ENCODE measurements at places on chromosomes 7 and 10.

- no peak for DNase-seq
Measured at GRCh38 chr10:42997151-42997848, 79.6 kb upstream of the RET start.

DNA sequence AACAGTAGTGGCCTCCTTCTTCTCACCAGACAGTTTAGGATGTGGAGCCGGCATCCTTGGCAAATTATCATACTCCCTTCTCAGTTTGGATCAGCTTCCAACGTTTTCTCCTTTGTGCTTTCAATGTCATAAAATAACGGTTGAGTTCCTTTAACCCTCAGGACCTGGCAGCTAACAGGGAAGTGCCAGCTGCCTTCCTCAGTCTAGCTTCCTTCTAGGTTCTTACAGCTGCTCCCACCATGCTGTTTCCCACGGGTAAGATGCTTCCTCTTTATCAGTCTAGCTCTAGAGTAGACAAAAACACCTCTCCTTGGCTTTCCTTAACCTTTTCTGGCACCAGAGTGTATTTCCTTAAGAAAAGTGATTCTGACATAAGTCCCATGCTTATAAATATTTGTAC lies 33.2 kb downstream of the BLVRA start:
- no peak for DNase-seq

DNA sequence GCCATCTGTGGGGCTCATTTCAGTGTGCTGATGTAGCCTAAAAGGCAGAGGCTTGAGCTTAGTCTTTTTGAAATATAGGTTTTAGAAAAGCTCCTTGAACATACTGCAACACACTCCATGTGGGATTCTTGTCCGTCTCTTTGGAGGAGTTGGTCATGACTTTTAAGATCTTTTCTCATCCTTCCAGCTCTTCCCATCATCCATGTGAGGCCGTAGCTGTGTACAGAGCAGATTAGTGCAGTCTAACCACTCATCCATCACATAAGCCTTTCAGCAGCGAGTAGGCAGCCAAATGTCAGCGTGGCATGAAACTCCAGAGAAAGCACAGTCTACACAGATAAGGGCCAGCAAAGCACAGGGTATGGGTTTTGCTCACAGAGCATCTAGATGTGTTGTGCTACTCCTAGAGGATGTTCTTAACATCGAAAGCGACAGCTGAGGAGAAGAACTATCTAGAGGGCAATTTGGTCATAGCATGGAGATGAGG lies 28.1 kb upstream of the NPVF start:
- no peak for DNase-seq

DNA sequence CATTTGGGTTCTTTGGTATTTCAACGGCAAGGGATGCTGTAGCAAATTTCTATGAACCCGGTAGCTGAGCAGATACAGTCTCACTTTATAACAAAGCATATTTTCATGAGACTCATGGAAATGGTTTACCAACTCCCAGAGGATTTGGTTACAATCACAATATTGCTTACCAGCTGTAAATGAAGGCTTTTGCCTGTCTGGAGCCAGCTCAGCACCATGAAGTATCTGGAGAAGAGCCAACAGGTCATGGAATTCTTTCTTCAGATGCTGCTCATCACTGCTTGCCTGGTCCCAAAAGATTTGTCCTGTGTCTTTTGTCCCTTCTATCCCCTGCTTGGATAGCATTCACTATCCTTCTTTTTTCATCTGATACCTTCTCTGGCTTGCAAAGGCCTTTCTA lies 316.9 kb upstream of the PHYHIPL start:
- no peak for DNase-seq

- no peak for DNase-seq
Measured at GRCh38 chr10:22816298-22816653, 101.9 kb upstream of the PIP4K2A start.

DNA sequence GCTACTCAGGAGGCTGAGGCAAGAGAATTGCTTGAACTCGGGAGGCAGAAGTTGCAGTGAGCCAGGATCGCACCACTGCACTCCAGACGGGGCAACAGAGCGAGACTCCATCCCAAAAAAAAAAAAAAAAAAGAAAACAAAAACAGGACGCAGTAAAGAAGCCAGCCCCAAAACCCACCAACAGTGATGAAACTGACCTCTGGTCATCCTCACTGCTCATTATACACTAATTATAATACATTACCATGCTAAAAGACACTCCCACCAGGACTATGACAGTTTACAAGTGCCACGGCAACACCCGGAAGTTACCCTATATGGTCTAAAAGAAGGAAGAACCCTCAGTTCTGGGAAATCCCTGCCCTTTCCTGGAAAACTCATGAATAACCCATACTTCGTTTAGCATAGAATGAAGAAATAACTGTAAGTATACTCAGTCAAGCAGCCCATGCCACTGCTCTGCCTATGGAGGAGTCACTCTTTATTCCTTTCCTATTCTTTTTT lies 40.0 kb upstream of the EIF4H start:
- no peak for DNase-seq

DNA sequence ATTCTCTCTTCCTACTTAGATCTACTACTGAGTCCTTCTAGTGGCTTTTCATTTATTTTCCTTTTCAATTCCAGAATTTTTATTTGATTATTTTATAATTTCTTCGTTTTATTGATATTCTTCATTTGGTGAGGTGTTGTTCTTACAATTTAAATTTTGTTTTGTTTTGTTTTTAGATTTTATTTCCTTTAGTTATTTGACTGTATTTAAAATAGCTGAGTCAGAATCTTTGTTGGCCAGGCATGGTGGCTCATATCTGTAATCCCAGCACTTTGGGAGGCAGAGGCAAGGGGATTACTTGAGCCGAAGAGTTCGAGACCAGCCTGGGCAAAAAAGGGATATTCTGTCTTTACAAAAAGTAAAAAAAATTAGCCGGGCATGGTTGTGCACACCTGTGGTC lies 36.1 kb downstream of the AKAP9 start:
- no peak for DNase-seq

- DNase-seq, result no peak
Measured at GRCh38 chr10:63651864-63652263, 130.7 kb downstream of the REEP3 start.

- peak; percentile 21 for DNase-seq
Measured at GRCh38 chr7:30510124-30511075, 5.8 kb upstream of the GGCT start.
